ENCODE measurements at places on chromosomes 1 and 21.
A peak's percentile ranks its signal among the peaks of the same experiment; 100 is the strongest.

DNA sequence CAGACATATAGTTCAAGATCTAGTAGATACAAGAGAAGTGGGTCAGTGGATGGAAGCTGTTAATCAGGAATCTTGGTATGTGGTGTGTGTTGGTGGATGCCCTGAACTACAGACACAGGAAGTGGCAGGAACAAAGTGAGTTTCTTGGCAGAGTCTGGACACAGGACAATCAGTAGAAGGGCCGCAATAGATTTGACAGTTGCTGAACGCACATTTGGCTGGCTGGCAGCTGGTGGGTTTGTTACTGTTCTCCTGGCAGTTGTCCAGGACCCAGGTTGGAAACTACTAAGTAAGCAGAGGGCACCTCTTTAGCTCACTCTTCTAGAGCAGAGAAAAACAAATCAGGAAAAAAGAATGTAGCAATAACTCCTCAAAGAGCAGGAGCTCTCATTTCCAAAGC is 13.2 kb downstream of the KRTAP26-1 start:
- DNase-seq, result no peak

GRCh38 chr1:24149866-24150233 is 6.9 kb upstream of the IL22RA1 start:
- DNase-seq, result no peak

GRCh38 chr1:162391790-162392563 is 10.4 kb downstream of the C1orf226 start:
- no peak for DNase-seq

- no peak for DNase-seq
These were observed 38.3 kb downstream of the CD34 start for GRCh38 chr1:207872621-207873020.

GRCh38 chr21:43351501-43352153 is 75.3 kb downstream of the SIK1 start:
- no peak for DNase-seq

DNA sequence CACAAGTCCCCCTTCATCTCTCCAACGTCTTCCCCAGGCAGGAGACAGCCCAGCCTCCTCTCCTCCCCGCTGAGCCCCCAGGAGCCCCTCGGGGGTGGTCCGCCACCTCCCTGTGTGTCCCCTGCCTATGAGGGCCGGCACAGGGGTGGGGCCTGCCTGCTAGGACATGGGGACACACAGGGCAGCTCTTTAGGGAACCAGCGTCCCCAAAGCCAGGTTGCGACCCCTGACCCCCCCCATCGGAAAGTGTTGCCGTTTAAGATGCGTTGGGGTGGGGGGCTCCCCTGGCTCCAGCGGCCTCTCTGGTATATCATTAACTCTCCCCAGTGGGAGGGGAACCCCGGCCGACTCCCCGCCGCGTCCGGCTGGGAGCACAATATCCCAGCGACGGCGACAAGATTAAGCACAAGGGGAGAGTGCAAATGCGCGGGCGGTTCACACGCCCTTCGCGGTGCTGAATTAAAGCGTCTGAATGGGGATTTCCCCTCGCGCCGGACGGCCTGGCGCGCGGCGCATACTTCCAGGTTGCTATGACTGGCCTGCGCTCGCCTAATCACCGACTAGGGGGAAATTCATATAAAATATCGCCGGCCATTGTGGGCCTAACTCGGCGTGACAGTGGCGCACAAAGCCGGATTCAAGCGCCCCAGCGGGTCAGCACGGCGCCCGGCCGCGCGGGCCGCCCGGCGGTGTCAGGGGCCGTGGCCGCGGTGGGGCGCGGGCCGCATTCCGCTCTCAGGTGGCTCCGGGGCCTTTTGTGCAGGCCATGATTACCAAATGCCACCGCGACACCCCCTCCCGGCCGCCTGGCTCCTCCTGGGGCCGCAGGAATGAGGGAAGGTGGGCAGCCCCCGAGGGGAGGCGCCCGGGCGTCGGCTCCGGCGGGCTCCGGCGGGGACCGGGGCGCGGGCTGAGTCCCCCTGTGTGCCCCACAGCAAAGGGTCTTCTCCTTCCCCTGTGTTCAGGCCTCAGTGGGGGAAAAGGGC is 30.9 kb downstream of the WNT3A start:
- no peak for DNase-seq

GRCh38 chr1:214958486-214958885 is 124.1 kb upstream of the KCNK2 start:
- no peak for DNase-seq

GRCh38 chr1:2291577-2291976 is 63.5 kb downstream of the SKI start:
- no peak for DNase-seq

- DNase-seq, result no peak
These were observed 8.1 kb downstream of the KRTAP21-3 start for GRCh38 chr21:30710499-30710898.

GRCh38 chr1:229203030-229203751 is 67.7 kb upstream of the RAB4A start:
- DNase-seq, result no peak

DNA sequence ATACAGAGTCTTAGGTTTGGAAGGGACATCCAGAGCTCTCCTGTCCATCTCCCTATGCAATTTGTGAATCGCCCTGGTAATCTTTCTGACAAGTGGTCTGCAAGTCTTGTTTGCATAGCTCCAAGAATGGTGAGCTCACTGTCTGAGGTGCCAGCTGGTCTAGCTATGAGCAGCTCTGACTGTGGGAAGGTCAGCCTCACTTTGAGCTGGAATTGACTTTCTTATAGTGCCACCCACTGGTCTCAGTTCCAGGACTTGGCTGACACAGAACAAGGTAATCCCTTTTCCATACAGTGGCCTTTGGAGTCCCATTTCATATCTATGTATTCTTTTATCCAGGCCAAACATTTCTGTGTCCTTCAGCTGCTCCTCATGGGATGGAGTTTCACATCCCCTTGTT is 95.6 kb upstream of the C8B start:
- no peak for DNase-seq

DNA sequence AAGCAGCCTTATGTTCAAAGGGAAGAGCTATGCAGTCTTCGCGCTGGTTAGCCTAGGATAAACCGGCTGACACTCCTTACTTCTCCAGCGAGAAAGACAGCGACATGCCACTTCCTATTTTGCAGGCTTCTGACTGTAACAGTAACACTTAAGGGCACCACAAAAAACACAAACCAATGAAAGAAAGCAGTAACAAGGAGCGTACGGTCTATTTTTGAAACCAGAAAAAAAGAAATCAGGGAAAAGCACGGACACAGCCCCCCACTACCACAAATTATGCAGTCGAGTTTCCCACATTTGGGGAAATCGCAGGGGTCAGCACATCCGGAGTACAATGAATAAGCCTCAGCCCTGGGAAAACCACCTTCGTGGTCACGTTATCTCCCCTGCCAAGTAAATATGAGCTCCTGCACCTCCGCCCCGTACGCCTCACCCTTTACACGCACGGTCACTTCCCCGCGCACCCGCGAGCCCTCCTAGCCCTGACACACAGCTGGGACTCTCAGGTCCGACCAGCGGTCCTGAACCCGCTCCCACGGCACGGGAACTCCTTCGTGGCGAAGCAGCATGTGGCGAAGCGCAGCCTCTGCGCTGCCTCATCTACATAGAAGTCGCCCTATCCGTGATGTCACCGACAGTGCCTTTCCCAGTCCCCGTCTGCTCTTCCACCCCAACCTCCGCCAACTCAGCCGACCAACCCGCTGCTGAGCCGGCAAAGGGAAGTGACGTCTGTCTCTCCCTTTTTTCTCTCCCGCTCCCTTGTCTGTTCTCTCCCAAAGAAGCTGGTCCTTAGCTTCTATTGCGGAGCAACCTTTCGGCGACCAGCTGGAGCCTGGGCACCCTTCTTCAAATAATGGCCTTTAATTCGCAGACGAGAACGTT is 40.9 kb upstream of the PPIAL4F start:
- DNase-seq, result peak; percentile 90

DNA sequence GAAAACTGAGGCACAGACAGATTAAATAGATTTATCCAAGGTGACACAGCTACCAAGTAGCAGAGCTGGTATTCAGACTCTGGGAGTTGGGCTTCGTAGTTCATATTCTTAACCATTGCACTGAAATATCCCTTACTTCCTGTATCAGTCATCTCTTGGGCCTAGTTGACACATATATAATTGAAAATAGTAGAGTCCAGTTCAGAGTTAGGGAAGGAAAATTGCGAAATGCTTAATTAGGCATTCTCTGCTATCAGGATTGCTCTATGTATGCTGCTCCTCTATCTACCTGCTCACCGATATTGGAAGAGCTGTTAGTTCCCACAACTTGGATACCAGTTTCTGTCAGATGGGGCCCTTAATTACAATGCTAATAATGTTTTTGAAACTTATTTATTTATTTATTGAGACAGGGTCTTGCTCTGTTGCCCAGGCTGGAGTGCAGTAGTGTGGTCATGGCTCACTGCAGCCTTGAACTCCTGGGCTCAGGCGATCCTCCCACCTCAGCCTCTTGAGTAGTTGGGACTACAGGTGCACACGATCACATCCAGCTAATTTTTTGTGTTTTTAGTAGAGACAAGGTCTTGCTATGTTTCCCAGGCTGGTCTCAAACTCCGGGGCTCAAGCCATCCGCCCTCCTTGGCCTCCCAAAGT is 8.2 kb downstream of the RCOR3 start:
- no peak for DNase-seq

DNA sequence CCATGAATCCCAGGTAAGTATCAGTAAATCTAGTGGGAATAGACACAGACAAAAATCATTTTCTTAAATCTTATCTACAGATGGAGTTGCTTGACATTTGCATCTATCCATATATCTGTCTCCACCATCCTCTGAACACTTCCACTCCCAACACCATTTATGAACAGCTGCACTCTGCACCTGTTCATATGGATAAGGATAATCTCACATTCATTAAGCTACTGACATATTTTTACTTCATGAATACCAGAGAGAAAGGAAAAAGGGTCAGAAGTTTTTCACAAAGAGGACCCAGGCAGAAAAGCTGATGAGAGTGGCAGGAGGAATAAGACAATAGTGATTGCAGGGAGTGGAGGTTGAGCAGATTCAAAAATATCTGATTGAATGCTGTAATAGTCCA is 222.6 kb downstream of the DNAH14 start:
- DNase-seq, result no peak

GRCh38 chr1:36506276-36506920 is 23.7 kb upstream of the CSF3R start:
- no peak for DNase-seq

DNA sequence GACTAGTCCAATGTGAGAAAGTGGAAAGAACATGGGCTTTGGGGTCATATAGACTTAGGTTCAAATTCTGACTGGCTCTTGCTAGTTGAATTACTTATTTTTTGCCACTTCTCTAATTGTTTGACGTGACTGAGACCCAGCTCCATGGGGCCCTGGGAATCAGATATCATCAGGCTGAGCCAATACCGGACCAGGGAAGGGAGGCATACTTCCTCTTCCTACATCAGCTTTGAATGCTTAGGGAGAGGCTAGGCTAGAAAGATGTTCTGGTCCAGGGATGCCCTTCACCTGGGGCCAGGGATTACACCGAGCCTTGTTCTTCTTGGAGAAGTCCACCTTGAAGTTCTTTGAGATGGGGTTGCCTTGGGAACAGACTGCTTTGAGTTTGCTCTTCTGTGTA is 3.7 kb upstream of the NR1I3 start:
- no peak for DNase-seq

DNA sequence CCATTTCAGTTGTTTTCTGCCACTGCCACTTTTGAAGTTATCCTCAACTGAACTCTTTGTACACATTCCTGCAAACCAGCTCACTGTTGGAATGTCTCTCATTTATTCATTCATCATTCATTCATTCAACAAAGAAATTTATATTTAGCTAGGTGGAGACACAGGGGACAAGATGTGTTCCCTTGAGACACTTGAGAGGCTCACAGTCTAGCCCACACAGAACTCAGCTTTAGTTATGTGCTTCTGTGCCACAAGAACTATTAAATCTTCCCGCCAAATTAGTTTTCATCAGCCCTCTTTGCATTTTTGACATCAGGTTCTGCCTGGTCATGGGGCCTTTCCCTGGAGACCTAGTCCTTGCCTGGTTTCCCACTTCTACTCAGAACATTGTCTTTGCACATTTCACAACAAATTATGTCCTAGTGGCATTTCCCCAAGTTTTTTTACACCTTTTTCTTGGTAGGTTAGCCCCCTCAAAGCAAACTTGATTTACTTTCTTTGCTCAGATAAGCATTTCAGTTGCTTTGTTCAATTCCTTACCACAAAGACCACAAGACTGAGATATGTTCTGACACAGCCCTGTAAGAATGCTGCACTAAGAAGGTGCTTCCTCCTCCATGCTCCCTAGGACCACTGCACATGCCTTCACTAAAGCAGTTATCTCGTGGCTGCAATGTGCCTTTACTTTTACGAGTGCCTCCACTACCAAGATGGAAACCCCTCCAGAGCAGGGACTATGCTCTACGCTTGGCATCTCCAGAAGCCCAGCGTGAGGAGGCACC is 31.0 kb downstream of the ILDR2 start:
- DNase-seq, result no peak

DNA sequence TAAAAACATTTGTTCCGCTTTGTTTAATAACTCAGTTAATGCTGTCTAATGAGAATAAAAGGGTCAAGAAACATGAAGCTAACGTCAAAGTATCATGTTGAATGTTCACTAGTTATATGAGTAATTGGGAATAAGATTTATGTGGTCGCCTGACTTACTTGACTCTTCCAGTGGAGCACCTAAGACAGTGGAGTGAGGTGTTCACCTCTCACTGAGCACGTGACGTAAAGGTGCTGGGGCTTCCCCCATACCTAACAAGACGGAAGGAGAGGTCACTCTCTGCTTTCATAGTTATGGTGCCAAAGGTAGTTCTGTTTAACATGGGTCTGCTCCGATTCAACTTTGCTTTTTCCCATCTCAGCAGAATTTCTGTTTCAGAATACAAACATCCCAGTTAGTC is 686 bp downstream of the KMO start:
- DNase-seq, result no peak

GRCh38 chr1:207040181-207040533 is 7.6 kb upstream of the C1orf116 start:
- no peak for DNase-seq

GRCh38 chr1:41416552-41417334 is 55.5 kb downstream of the FOXO6 start:
- DNase-seq, result peak; percentile 26

GRCh38 chr1:77624102-77624501 is 58.4 kb downstream of the ZZZ3 start:
- DNase-seq, result no peak

DNA sequence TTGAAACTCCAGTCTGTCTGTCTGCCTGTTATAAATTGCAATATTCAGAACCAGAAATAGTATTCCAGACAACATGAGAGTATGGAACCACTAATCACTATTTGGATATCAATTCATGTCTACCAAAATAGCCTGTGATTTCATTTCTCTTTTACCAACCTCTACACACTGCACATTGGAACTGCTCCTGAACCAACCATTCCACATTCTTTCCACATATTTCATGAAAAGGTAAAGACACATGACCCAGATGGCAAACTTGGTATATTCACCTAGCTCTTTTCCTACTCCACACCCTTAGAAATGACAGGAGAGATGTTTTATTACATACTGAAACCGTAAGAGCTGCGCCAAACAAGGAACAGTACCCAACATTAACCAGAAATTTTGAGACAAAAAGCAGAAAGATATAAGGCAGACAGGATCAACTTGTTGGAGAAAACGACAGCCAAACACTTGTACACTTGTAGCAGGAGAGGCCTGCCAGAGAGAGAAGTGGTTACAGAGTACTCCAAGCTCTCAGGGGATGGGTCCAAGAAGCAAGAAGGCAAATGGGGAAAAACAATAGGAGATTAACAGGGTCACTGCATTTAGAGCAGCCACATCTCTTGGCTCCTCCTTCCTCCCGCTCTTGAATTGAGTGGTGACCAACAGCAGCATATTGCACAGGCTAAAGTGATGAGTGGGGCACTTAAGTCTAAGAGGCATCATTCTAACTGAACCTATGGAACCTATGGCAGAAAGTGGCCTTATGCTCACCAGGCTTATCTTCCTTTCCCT is 148.7 kb downstream of the SETD4 start:
- DNase-seq, result no peak

Measured in NCI-H1048 (cell line).